ENCODE measurements at places on chromosomes 16 and 17.

GRCh38 chr17:13352747-13353415 lies 248.8 kb downstream of the HS3ST3A1 start:
- no peak for DNase-seq

- no peak for DNase-seq
Measured at GRCh38 chr16:57102888-57103851, 10.8 kb downstream of the CPNE2 start.

DNA sequence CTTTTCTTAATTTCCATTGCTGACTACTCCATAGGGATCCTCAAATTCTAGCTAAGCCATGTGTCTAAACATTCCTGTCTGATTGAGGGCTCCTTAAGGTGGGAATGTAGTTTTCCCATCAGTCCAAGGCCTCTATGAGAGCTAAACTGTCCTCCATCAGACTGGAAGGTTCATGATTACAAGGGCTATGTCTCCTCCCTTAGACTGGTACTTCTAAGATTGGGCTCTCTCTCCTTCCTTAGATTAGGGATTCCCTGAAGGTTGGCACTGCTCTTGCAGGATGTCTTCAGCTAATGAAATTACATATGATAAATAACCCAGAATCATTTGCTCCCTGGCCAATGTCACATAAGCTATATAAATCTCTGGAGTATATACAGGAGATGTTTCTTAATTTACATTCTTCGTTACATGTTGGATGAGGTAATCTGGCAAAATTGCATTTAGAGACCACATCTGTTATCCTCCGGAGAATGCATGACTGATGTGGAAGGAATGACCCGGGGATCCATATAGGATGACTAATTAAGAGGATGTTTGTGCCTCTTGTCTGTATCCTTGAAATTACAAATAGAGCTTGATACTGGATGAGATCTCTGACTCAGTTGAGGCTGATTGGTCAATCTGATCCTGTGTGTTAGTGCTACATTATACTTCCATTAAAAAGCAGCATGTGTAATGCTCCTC lies 14.2 kb downstream of the B4GALNT2 start:
- no peak for DNase-seq

GRCh38 chr16:50248845-50249244 lies 17.5 kb upstream of the ADCY7 start:
- DNase-seq = no peak

GRCh38 chr17:48123776-48124388 lies 16.3 kb downstream of the SNX11 start:
- no peak for DNase-seq

DNA sequence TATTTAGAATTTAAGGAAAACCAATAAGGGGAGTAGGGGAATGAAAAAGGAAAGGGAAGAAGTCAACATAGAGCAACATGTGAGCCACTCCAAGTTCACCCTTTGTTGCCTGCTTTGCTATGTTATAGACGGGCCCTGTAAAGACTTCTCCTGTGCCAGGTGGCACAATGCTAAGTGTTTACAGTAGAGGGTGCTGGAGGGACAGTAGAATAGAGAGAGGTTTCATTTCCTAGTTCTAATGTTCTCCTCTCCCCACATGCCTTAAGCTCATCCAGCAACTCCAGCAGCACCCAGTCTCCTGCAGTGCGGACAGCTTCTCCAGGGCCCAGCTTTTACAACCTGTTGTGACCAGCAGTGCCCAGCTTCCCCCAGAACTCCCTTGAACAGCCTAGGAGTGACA lies 468.0 kb downstream of the HS3ST3B1 start:
- no peak for DNase-seq

- DNase-seq = no peak
Measured at GRCh38 chr17:72531729-72532128, 410.9 kb downstream of the SOX9 start.

DNA sequence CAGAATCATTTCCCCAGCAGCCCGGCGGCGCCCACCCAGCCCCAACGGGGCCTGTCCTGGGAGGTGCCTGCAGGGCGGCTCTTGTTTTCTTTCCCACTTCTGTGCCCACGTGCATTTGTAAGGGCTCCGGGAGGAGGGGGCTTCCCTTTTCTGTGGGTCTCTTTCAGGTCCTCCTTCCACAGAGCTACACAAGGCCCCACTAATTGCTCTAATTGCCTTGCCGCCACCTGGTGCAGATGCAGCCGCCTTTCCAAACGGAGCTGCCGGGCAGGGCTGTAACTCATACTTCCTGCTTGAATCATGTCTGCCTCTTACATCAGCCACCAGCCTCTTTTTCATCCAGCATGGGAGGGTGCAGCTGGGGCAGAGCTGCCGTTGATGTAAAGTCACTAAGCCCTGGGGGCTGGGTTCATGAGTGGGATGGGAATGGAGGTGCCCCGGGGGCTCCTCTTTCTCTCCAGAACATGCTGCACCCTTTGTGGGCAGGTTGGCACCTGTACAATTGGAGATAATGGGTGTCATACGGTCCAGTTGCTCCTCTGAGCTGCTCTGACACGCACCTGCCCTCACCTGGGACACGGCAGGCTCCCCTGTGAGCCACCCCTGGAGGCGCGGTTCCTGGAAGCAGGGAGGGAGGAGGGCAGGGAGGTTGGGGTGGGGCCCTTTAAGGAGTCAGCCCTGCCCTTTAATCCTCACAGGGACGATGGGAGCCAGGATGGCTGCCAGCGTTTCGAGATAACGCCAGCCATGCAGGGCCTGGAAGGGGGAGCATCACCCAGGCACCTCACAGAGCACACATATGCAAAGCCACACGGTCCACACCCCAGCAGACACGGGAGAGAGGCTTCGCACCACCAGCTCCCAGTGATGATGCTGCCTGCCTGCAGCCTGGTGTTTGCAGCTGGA lies 41.1 kb upstream of the KLHDC4 start:
- peak; percentile 32 for DNase-seq

DNA sequence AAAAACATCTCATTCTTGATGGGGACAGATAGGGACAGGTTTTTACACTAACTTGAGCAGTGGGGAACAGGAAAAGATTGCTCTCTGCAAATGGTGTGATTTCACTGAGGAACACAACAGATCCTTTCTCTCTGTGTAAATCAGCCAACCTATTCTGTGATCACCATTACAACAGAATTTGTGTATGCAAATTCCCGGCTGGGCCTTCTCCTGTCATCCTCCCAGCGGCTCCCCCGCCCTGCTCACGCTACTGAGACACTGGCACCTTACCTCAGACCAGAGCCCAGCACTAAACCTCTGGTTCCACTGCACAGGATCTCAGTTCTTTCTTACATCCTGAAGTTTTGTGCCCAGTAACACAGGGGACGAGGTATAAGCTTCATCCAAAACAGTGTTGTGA lies 97.0 kb upstream of the FA2H start:
- DNase-seq = no peak

DNA sequence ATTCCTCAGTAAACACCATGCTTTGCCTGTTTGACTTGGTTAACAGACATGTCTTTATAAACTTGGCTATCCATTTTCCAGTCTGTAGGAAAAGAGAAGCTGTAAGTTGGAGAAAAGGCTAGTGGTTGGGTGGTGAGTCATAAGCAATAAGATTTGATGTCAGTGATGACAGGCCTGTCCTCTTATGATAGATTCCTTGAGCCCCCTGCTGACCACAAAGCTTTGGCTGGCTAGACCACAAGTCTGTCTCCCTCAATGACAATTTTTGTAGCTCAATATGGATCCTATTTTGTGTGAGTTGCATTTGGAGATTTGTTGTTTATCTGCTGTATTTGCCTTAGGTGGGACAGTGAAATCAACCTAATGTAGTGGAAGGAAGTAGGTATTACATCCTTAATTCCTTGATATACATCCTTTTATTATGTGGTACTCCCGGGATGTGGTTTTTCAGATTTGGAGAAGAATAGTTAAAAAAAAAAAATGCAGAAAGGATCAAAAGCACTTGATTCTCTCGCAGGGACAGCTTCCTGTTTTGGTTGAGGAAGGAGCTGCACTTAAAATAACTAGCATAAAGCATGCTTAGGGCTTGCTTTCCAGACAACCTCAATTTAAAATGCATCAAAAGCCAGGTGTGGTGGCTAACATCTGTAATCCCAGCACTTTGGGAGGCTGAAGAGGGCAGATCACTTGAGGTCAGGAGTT lies 67.4 kb downstream of the SIAH1 start:
- no peak for DNase-seq

DNA sequence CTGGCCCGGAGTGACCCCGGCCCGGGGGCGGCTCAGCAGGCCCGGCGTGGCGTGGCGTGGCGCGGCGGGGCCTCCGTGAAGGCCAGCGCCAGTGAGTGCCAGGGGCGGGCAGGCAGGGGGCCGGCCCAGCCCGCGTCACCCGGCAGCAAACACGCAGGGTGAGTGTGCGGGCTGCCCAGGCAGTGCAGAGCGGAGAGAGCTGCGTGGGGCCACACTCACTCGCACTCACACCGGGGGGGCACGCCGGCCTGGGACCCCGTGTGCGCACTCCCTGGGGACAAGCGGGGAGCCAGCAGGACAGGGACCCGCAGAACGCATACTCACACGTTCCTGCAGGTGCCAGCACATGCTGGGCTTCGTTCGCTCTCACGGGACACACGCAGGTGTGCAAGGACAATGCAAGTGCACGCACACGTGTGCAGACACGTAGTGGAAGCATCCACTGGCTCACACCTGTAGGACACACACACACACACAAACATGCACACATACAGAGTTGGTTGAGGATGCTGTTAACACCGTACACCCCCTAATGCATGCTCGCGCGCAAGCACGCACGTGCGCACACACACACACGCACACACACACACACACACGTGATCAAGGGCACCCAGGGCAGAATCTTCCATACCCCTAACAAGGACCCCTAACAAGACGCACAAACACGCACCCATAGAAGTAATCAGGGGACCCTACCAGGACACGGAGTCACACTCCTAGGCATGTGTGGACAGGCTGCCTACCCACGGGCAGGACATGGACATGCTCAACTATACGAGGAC lies 7.7 kb downstream of the USP6 start:
- no peak for DNase-seq

GRCh38 chr16:79602628-79603014 lies 2.1 kb upstream of the MAF start:
- no peak for DNase-seq

- DNase-seq = peak; percentile 12
Measured at GRCh38 chr16:23391381-23392222, 61.4 kb downstream of the COG7 start.

DNA sequence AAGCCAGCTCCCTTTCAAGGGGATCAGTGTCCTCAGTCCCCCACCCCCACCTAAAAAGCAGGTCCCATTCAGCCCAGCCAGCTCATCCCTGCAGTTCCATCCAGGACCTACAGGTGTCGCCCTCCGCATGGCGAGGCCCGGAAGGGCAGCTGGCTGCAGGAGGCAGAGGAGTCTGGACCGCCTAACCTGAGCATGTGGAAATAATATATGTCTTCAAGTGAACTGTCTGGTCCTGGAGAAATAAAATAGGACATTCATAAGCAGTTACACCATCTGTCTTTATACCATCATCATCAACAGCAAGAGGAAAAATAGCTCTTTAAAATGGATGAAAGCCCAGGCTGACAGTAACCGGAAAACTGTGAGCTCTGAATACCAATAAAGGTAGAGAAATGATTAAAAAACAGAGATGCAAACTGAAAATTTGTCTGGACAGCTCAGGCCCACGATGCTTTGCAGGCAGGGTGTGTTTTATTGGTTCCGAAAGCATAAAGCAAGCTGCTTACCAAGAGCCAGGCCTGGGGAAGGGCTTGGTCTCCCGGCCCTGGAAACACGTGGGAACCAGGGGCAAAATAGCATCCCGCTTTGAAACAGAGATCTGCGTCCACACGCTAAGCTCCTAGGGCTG lies 215.2 kb downstream of the ZFHX3 start:
- DNase-seq = peak; percentile 18

DNA sequence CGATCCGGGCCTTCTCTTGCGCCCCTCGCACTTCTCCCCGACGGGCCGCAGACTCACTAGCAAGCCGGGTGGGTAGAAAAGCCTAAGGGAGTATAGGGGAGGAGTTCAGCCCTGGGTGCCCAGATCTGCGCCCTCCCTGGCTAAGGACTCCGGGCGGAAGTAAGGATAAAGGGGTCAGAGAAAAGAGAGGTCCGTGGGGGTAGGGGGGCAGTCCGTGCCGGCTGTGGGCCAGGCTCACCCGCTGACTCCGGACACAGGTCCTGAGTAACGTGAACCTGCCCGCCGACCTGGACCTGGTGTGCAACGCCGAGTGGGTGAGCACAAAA lies 1.8 kb downstream of the NAGS start:
- no peak for DNase-seq

- DNase-seq = no peak
Measured at GRCh38 chr16:83953796-83954576, 946 bp downstream of the OSGIN1 start.

DNA sequence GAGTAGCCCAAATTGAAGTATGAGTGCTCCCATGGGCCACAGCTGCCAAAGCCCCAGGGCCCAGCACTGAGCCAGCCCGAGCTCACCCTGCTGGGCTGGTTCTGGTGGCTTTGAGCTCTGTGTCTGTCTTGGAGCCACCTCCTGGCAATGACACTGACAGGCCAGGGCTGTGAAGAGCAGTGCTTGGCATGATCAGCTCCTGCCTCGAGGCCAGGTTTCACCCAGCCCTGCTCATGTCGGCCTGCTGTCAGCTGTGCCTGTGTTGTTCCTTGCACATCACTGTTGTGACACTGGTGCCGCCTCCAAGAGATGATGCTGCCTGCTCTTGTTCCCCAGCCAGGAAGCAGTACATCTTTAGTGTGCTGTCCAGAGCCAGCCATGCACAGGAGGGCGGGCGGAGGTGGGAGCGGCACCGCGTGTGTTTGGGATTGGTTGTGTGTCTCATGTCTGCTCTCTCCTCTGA lies 26.0 kb downstream of the PLD6 start:
- no peak for DNase-seq

GRCh38 chr17:5042157-5043022 lies 7.2 kb upstream of the SLC52A1 start:
- DNase-seq = no peak

GRCh38 chr17:58328195-58329034 lies at the start of gene TSPOAP1:
TSS of gene TSPOAP1 (minus strand) at chr17:58328795. CDS start at chr17:58327920, 875 bp downstream.
- no peak for DNase-seq

All from NCI-H2029 (cell line).